ENCODE measurements at places on chromosomes 3 and 15.

GRCh38 chr3:33658991-33659848, 58.8 kb downstream of the CLASP2 start:
- peak; percentile 88 for DNase-seq

DNA sequence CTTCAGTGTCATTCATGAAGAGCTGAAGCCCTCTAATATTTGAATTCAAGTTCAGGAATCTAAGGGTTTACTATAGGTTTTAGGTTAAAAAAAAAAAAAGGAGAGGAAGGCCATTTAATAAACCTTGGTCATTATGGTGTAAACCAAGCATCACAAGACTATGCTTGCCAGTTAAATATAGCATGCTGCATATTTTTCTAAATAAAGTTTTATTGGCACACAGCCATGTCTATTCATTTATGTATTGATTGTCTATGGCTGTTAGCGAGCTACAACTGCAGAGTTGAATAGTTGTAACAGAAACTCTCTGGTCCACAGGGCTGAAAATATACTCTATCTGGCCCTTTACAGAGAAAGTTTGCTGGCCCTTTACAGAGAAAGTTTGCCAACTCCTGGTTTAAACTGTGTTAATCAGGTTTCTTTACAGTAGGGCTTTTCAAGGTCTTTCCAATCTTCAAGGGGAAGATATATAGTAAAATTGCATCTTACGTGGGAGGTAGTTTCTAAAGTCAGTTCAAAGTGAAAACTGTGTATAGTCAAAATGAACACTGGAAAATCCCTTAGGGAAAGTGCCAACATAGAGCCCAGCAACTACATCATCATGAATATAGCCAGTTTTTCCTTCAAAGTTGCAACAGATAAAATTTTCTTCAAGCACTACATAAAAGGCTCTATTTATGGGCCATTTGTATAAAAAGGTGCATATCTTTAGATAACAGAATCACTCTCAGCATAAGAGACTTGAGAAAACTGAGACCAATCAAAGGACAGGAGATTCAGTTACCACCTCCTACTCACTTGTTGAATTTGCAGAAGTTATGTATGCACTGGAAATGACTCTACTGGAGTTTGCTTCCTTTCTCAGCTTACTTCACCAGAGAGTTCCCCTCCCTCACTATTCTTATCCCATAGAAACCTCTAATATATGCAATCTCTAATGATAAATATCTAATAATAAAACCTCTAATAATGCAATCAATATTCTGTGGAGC, 49.7 kb upstream of the FRMD4B start:
- DNase-seq = no peak

GRCh38 chr15:25403771-25404170, 35.1 kb downstream of the UBE3A start:
- no peak for DNase-seq

DNA sequence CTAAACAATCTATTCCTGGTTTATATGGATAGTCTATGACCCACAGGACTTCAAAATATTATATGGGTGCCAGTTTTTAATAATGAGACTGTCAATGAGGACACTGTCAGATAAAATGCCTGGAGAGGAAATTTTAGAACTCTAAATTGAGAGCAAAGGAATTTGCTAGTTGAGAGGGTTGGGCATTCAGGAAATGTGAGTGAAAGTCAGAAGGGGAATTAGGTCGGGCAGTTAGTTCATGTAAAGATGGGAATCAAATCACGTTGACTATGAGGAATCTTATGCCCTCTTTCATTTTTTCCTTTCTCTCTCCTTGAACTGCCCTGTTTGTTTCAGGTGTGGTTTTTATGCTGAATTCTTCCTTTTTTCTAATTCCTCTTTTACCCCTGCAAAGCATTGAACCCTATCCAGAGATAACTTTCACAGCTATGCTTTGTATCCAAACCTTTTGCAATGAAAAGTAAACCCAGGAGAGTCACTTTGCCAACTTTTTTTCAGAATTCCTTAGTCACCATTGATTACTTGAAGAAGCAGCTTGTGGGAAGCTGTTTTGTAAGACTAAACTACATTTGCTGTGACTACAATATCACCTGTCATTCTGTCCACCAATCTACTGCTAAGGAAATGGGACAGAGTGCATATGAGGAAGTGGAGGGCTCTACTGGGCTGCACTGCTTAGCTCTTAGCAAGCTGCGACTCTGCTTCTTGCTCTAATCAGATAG, 27.8 kb downstream of the CHP1 start:
- no peak for DNase-seq

DNA sequence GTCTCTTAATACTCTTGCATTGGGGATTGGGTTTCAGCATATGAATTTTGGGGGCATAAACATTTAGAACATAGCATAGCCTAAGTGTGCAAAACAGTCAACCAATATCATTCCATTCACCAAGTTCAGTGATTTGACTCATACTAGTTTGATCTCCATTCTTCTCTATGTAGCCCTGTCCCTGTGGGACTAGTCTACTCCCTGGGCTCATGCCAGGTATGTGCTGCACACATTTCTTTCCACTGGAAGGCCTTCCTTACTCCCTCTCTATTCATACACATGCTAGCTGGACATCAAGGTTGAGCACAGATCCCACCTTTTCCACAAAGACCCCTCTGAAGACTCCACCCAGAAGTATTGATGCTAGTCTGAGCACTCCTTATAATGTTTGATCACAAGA, 5.1 kb downstream of the ZDHHC23 start:
- no peak for DNase-seq

- no peak for DNase-seq
Observed at GRCh38 chr3:126452213-126452612, 23.5 kb downstream of the ZXDC start.

GRCh38 chr15:60525341-60526039, 46.5 kb upstream of the ICE2 start:
- DNase-seq = no peak

GRCh38 chr3:132037581-132037980, 2.8 kb upstream of the CPNE4 start:
- no peak for DNase-seq

DNA sequence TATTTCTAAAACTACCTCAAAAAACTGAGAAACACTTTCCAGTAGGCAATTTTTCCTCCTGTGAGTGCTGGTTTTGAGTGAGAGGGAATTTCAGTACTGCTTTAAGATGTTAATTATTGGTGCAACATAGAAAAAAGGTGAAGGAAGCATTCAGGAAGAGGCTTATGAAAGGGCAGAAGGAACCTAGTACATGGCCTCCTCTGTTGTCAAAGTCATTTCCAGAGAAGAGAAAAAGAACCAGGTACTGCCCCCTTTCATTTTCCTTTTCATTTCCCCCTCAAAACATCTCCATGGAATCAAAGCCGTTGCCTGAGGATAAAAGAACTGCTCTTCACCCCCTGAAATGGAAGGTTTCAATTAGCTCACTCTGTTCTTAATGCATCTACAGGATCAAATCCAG, 19.8 kb downstream of the RARRES1 start:
- no peak for DNase-seq

DNA sequence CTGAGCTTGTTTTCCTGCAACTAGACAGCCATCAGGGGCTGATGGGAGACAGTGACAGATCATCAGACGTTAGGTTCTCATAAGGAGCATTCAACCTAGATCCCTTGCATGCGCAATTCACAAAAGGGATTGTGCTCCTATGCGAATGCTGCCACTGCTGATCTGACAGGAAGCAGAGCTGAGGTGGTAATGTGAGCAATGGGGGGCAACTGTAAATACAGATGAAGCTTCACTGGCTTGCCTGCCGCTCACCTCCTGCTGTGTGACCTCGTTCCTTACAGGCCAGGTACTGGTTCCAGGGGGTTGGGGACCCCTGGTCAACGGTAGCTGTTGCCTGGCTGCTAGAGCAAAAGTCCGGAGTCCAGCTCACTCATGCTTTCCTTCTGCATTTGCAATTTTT, 26.4 kb upstream of the KCNAB1 start:
- no peak for DNase-seq

DNA sequence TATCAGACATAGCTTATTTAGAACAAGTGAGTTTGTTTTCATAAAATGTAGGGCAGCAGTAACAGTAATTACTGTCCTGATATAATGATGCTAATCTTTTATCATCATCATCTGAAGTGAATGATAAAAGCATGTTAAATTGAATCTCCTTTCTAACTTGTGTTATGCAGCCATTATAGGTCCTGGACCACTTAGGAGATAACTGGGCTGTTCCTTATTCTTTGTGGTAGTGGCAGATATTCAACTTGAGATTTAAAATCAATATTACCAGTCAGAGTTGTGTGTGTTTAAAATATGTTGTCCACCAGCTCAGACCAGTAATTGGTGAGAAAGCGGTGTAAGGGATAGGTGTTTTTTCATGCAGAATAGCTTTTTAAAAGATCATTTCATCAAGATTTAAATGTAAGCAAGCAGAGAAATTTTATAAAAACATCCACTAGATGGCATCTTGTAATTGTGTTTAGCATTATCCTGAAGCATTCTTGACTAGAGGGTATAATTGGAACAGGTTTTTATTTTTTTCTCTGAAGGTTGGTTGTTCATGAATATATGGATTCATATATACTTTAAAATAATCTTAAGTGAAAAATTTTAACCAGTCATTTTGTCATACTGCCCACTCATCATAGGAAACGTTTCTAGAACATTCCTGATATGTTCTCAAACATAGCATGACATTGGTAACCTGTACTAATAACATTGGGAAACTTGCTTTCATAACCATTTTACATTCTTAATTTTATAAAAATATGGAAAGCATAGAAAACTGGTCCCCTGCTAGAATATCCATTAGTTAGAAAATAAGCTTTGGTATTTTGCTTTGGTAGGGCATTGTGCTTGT, 153.9 kb downstream of the BBX start:
- no peak for DNase-seq

- DNase-seq = no peak
Observed at GRCh38 chr15:42932833-42933515, 12.4 kb upstream of the TTBK2 start.

DNA sequence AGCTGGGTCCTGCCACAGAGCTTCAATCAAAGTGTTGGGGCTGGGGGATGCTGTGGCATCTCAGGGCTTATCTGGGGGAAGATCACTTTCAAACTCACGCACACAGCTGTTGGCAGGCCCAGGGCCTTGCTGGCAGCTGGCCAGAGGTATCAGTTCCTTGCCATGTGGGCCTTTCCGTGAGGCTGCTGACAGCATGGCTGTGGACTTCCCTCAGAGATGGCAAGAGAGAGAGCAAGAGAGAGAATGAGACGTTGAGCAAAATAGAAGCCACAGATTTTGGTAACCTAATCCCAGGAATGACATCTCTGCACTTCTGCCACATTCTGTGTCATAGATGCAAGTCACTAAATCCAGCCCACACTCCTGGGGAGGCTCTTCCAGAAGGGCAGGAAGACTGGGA, 91.0 kb downstream of the TPRG1 start:
- DNase-seq = no peak

DNA sequence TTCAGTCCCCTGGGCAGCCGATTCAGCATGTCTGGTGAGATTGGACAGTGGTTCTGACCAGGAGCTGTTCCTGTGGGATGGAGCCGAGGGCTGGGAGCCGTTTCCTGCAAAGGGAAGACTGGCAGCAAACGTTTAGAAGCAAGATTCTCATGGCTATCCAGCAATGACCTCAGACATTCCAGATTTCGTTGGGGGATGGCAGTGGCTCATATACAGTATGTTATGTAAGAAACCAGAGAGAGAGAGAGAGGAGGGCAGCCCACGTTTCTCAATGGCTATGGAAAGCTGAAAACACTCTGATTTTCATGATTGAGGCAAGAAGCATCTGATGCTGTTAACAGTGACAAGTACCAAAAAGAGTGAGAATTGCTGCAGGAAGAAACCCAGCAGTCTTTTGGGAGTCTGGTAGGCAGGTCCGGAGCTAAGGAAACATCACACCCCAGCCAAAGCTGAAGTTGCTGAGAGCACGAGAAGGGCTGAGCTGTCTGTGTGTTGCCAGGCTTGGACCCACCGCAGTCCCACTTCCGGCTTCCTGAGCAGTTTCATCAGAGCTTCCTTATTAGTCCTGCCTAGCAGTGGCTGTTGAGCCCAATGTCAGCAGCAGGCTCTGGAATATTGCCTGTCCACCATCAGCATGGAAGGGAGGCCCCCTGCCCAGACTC, 25.6 kb upstream of the VPS8 start:
- peak; percentile 79 for DNase-seq

GRCh38 chr15:40471105-40471807, 472 bp downstream of the CHST14 start:
- peak; percentile 23 for DNase-seq

All from muscle of arm (tissue), 14 donors.